ENCODE measurements at places on chromosomes 7 and 10.
A peak's percentile ranks its signal among the peaks of the same experiment; 100 is the strongest.

DNA sequence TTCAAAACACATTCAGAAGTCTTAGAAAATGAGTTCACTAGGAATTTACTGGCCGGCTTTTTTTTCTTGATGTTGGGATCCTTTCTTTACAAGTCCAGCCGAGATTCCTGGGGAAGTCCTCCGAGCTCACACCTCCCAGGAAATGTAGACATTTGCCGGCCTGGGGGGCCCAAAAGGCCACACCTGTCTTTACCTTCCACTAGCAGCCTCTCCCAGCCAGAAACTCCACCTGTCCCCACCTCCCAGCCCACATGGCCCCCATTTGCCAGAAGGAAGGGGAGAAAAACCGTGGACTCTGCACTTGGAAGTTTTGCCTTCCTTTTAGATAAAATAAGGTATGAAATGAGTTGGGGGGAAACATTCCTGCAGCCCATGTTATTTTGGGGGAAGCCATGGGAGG lies 27.6 kb upstream of the EMX2 start:
- no peak for DNase-seq

DNA sequence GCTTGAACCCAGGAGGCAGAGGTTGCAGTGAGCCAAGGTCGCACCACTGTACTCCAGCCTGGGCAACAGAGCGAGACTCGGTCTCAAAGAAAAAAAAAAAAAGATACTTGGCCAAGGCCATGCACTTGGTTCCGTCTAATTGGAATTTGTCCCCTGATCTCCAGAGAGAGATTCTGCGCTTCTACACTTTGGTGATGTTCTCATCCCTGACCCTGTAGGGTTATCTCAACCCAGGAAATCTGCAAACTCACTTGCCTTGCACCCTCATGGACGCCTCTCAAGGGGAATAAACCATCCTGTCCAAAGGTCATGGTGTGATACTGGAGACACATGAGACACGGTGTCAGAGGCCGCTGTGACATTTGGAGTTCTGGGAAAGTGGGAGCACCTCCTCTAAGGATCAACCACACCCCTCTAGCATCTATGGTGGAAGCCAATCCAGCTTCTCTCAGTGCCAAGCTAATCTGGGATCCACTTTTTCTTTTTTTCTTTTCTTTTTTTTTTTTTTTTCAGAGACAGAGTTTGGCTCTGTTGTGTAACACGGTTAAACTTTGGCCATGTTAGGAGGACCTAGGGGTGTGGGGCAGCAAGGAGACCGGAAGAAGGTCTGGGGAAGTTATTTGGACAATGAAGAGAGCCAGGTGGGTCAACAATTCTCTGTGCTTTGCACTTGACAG lies 7.8 kb upstream of the POR start:
- no peak for DNase-seq

- no peak for DNase-seq
Observed at GRCh38 chr7:5773661-5774086, 7.8 kb downstream of the RNF216 start.

GRCh38 chr10:78919181-78919966 lies 149.4 kb upstream of the ZMIZ1 start:
- DNase-seq: no peak

DNA sequence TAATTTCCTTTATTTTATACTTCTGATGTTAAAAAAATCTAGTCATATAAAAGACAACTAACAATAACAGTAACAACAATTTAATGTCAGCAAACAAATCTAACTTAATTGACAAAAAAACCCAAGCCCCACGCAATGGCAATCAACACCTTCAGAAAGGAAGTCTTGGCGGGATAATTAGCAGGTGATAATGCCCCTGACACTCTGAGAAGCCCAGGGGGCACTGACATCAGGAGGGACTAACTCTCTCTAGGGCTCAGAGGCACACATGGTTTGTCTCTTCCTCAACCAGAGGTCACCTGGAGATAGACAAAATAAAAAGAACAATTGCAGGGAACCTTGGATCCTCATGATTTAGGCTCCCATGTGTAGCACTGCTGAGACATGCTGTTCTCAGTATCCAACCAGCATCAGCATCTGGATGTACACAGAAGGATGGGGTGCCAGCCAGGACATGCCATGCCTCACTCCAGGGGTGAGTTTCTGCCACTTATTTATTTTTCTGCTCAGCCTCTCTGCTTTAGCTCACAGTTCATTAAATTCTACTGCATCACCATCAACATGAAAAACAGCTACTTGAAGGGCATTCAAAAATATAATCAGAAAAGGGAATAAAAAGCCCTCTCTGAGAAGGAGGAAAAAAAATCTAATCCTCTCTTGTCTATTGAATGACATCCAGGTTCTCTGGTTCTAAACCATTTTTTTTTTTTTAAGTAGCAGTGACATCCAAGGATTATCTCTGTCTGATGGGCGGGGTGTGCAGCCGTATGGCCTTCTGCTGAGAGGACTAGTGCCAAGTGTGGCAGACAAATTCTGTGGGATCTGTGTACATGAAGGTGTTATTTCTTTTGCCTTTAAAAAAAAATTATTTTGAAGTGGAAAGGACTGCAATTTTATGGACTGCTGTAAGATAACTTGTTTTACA lies 96.3 kb downstream of the ATXN7L1 start:
- no peak for DNase-seq

DNA sequence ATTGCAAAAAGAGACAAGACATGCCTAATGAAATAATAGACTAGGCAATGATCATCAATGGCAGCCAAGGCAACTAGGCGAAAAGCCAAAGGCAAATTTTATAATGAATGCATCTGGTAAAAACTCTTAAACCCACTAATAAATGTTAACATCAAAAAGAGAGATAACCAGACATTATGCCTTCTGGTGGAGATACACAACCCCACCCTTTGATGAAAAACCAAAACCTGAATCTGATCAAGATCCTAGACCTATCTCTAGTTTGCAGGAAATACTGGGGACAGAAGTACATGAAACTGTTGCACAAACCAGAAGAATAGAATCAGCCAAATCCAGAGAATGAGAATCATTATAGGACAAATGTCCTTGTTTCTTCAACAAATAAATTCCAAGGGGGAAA lies 22.0 kb upstream of the GSAP start:
- no peak for DNase-seq

DNA sequence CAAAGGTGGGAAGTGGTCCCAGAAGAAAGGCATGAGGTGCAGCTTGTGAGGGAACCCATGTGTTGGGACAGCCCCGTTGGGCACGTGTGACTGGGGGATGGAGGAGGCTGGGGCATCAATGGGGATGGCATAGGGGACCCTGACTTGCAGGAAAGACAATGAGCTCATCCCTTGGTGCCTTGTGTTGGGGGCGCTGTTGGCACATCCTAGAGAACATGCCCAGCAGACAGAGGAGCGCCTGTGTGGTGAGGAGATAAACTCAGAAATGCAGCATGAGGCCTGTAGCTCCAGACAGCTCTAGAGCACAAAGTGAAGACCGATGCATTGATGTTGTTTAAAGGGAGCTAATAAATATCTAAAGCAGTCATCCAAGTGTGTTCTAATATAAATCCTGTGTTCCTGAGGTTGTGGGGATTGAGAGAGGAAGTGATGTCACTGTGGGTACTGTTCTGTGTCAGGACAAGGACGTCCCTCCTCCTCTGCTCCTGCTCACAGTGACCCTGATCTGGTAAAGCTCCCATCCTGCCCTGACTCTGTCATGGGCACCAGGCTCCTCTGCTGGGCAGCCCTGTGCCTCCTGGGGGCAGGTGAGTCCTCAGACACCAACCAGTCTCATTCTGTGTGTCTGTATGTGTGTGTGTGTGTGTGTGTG lies 126.1 kb upstream of the PRSS58 start:
- DNase-seq: no peak

- DNase-seq: no peak
Observed at GRCh38 chr7:24756545-24757352, 515 bp downstream of the GSDME start.

GRCh38 chr10:102646610-102647442 lies 2.5 kb downstream of the TRIM8 start:
- peak; percentile 81 for DNase-seq

GRCh38 chr10:59314268-59314667 lies 48.1 kb downstream of the FAM13C start:
- no peak for DNase-seq

DNA sequence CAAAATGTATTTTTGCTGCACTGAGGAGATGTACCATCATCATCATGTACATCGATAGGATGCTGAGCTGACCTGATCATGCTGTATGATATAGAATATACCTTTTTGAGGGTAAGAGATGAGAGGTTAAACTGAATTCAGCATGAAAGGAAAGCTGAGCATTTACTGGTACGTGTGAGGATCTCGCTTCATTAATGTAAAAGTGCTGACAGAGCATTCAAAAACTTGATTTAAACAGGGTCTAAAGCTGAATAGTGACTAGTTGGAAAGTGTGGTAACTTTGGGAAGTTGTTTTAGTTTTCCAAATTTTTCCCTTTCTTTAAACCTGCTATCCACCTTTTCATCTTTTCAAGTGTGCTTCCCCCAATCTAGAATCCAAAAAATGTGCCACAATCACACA lies 28.5 kb upstream of the COL1A2 start:
- no peak for DNase-seq

DNA sequence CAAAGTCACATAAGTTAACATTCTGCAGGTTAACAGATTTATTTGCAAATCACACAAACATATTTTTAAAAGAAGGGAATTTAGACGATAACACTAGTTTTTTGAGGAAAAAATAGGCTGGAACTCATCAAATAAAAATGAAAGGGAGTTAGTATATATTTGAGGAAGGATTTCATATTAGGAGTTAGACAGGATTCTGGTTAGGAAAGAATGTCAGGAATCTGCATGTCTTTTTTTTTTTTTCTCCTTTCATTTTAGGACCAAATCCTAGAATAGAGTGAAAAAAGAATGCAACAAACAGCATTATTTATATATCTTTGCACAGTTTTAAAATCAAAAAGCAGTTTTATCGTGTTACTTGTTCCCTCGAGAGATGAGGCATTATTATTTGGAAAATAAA lies 8.9 kb upstream of the TRDMT1 start:
- DNase-seq: no peak

DNA sequence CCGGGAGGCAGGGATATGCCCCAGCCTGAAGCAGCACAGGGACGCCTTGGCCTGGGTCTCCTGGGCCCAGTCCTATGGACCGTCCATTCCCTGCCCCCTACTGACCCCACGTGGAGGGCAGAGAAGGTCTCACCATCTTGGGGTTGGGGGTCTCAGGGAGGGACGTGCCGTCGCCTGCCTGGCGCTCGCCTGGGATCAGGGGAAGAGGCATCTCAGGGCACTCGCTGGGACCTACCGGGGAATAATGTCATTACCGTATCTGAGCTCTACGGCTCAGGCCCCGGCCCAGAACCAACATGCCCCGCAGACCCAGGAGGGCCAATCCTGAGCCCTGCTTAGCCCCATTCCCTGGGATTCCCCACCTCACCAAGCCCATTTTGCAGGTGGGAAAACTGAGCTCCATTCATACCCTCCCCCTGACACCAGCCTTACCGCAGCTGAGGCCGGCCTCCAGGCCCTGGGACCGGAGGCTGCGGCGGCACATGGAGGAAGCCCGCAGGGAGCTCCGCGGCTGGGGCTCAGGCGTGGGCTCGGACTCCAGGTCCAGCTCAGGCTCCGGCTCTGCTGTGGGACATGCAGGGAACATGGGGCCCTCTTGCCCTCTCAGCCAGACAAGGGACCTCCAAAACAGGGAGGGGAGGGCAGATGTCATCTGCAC lies 40.7 kb downstream of the GRID2IP start:
- DNase-seq: no peak

DNA sequence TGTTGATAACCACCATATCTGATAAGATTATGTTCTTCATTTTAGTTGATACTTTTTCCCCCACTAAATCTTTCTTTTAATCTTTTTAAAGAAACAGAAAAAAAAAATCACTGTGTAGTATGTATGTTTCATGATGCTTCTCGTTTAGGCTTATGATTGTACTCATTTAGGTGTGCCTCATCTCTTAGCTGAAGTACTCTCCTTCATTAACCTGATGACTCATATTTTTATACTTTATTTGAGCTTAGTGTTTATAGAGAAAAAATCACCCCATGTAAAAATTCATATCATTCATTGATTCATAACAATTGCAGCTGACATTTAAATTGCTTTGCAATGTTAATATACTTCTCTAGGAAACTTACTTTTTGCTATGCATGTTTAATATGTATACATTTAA lies 158.9 kb downstream of the MLLT10 start:
- DNase-seq: no peak

DNA sequence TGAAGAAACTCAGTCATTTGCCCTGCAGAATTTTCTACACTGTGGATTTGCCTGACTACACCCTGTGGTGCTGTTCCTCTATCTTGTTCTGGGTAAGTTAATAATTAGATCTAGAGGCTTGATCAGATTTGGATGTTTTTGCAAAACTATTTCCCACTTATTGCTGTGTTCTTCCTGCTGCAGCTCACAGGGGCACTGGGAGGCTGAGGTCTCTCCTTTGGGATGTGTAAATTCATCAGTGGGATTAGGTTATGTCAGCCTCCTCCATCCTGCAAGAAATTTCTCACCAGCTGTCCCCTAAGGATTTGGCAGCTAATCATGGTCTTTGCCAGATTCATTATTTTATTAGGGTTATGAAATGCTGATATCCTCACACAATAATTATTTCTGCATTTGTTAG lies 148.1 kb upstream of the ZNF32 start:
- DNase-seq: no peak

- no peak for DNase-seq
Observed at GRCh38 chr7:131861620-131862346, 305.4 kb upstream of the PODXL start.

GRCh38 chr7:159099711-159100231 lies 44.9 kb downstream of the VIPR2 start:
- no peak for DNase-seq

Data from mucosa of descending colon (tissue), 3 donors.